Aortic smooth muscle cell (primary cell): ENCODE measurements at places on chromosomes 2 and 18. TPM values are rescaled to one million over a fixed set of nuclear protein-coding genes. Genes with fewer than 3 reads are reported as not detected.

PARD3B gene
- total RNA-seq: 6.2 and 9.6 TPM in 2 replicates

PSTPIP2 gene
- 1.8 and 2.7 TPM in 2 replicates for total RNA-seq

C2orf66 gene
- under 0.01 and 0.19 TPM in 2 replicates for total RNA-seq

SERPINB3 gene
- total RNA-seq: not detected in 2 replicates

USP14 gene
- total RNA-seq: 17.6 and 39.5 TPM in 2 replicates

SPATA3 gene
- total RNA-seq: not detected in 2 replicates

PELI1 gene
- 13.2 and 15.0 TPM in 2 replicates for total RNA-seq

ALK gene
- total RNA-seq: 0.13 TPM in 1 of 2 replicates, not detected in the other

SMARCAL1 gene
- total RNA-seq: 14.5 and 16.0 TPM in 2 replicates

ACOXL gene
- total RNA-seq: not detected in 2 replicates

LRATD1 gene
- 0.26 TPM in 1 of 2 replicates, not detected in the other for total RNA-seq

KCNE4 gene
- 10.8 and 14.0 TPM in 2 replicates for total RNA-seq

SYT4 gene
- not detected in 2 replicates for total RNA-seq

SLC4A1AP gene
- total RNA-seq: 32.5 and 35.3 TPM in 2 replicates

LIMS3 gene
- total RNA-seq: 7.9 and 13.2 TPM in 2 replicates

FSHR gene
- not detected in 2 replicates for total RNA-seq

CHPF gene
- total RNA-seq: 107 and 128 TPM in 2 replicates

CYP27A1 gene
- total RNA-seq: 13.5 and 18.1 TPM in 2 replicates

ARHGAP25 gene
- 0.50 and 0.92 TPM in 2 replicates for total RNA-seq

RAD51AP2 gene
- not detected in 2 replicates for total RNA-seq

RTP5 gene
- total RNA-seq: not detected in 2 replicates

NXPH2 gene
- total RNA-seq: not detected in 2 replicates

GATA6 gene
- total RNA-seq: 28.4 and 29.3 TPM in 2 replicates

PCBP1 gene
- 26.3 and 40.6 TPM in 2 replicates for total RNA-seq

C18orf54 gene
- total RNA-seq: 3.6 and 3.9 TPM in 2 replicates

BOLL gene
- total RNA-seq: not detected in 2 replicates

KIF3C gene
- 8.1 and 9.4 TPM in 2 replicates for total RNA-seq

TMEM150A gene
- 5.9 and 8.1 TPM in 2 replicates for total RNA-seq

LRP2 gene
- total RNA-seq: not detected in 2 replicates

GPR39 gene
- total RNA-seq: 7.5 and 10.7 TPM in 2 replicates

CAPN13 gene
- total RNA-seq: not detected in 2 replicates

ACTG2 gene
- total RNA-seq: 0.56 TPM in 1 of 2 replicates, not detected in the other

GALR1 gene
- total RNA-seq: not detected in 2 replicates

NHEJ1 gene
- 10.8 and 11.6 TPM in 2 replicates for total RNA-seq

COL6A3 gene
- 651 and 657 TPM in 2 replicates for total RNA-seq

IFT172 gene
- 34.1 and 42.7 TPM in 2 replicates for total RNA-seq

TCF4 gene
- 122 and 203 TPM in 2 replicates for total RNA-seq
